Stimulated activated CD8-positive, alpha-beta memory T cell treated with anti-CD3 and anti-CD28 coated beads, Interleukin-4, amount 100 ng/mL, for 4 hours (primary cell): ENCODE measurements at places on chromosomes 11 and 22.

DNA sequence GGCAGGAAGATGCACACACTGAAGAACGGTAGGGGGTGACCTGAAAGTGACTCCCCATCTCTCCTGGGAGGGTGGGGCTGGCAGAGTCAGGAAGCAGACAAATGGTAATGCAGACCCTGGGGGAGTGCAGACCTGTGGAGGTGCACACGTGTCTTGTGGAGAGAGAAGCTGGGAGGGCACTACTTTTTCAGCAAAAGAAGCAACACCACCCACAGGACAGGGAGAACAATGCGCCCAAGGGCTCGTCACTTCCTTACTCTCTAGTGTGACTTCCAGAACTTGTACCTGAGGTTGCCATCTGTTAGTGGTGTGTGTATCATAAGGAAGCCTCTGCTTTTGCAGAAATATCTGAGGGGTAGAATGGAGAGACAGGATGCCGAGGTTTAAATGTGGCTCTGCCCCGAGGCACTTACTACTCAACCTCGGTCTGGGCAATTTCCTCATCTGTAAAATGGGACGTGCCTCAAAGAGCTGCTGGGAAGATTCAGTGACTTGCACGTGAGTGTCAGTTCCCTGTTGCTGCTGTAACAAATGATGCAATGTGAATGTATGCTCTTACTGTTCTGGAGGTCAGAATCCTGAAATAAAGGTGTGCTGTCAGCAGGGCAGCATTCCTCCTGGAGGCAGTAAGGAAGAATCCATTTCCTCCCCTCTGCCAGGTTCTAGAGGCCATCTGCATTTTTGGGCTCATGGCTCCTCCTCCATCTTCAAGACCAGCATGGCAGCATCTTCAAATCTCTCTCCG lies 323.4 kb downstream of the SHANK2 start:
- no peak for DNase-seq

DNA sequence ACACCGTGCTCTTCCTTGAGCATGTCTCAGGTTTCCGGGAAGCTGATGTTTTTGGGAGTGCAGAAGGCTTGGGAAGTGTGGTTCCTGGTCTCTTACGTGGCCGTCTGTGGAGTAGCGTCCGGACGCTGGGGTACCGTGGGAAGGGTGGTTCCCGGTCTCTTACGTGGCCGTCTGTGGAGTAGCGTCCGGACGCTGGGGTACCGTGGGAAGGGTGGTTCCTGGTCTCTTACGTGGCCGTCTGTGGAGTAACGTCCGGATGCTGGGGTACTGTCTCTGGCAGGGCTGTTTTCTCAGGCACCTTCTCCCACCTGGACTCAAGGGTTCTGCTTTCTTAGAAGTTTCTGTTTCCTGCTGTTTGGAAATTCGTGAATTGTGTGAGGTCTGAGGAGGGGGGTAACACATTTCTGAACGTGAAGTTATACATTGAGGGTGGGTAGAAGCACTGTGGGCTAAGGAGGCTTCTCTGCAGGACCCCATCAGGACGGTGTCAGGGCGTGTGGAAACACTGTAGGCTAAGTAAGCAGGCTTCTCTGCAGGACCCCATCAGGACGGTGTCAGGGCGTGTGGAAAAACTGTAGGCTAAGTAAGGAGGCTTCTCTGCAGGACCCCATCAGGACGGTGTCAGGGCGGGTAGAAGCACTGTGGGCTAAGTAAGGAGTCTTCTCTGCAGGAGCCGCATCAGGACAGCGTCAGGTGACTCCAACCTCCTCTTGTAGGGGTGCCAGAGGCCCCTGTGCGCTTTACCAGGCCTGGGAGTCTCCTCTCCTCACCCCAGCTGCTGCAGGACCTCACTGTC lies 5.3 kb upstream of the IFITM3 start:
- DNase-seq, result no peak

DNA sequence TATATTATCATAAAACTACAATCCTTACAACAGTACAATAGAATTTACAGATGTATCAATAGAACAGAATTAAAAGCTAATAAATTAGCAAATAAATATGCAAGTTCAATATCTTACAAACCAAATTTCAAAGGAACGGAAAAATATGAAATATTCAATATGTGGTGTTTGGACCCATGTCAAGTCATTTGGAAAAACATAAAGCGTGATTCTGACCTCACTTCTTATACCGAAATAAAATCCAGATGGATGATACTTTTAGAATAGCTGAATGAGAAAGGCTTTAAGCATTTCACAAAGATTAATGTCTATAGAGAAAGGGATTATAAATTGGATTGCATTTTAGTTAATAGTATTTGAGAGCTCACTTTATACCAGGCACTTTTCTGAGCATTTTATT lies 92.8 kb upstream of the TEAD1 start:
- no peak for DNase-seq

- no peak for DNase-seq
These were observed 176.9 kb downstream of the NAV2 start for GRCh38 chr11:19889531-19889930.
